ENCODE measurements at places on chromosomes 7 and 10. TPM values are rescaled to one million over a fixed set of nuclear protein-coding genes. Genes with fewer than 3 reads are reported as not detected.

Gene TUBB8
- total RNA-seq = not detected

Gene TMEM236
- 0.05 TPM for total RNA-seq

Gene RBM33
- total RNA-seq = 77.0 TPM

Gene MMD2
- total RNA-seq = not detected

Gene CALHM3
- not detected for total RNA-seq

Gene VPS37D
- total RNA-seq = not detected

Gene PRSS1
- not detected for total RNA-seq
